ENCODE measurements at places on chromosomes 5 and 9. TPM values are rescaled to one million over a fixed set of nuclear protein-coding genes. Genes with fewer than 3 reads are reported as not detected.

The KLF4 gene
- 7.4 TPM for total RNA-seq

The KCNMB1 gene
- total RNA-seq = not detected

The ELOVL7 gene
- 6.3 TPM for total RNA-seq

The GRM6 gene
- total RNA-seq = not detected

The UNC5A gene
- 1.2 TPM for total RNA-seq

The ST8SIA4 gene
- 0.72 TPM for total RNA-seq

The SMAD5 gene
- 34.1 TPM for total RNA-seq

- peak; percentile 4 for DNase-seq
These were observed 15.4 kb downstream of the FAM174A start for GRCh38 chr5:100550531-100551051.

- no peak for DNase-seq
These were observed 616.3 kb upstream of the KLF4 start for GRCh38 chr9:108105885-108106284.

GRCh38 chr9:90802386-90802985, 867 bp downstream of the SYK start:
- no peak for DNase-seq

DNA sequence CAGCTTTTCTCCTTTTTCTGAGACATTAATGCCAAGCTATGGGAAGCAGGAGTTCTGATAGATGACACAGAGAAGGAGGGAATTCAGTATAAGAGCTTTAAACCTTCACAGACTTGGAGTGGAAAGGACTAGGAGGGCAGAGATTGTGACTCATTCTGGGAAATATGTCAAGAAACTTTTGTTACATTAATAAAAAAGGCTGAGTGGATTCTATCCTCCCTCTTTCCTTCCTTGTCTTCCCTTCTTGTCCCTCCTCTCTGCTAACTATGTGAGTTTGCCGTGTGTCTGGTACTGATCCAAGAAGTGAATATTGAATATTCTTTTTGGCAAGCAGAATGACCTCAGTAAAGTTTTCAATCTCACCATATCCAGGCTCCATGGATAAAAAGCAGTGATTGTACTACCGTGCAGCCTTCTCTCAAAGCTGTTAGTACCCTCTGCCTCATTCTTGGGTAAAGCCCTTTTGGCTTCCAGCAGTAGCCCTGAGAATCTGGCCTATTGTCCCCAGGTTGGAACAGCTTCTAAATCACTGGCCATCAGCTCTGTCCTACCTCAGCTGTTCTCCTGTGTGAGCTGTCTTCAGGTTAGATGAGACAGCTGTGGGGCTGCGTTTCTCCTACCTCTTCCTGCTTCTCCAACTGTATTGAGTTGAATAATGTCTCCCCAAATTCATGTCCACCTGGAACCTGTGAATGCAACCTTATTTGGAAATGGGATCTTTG, 73.9 kb downstream of the ATG10 start:
- no peak for DNase-seq

- DNase-seq = peak; percentile 41
These were observed 792.1 kb downstream of the BRINP1 start for GRCh38 chr9:118577121-118577520.

- no peak for DNase-seq
These were observed 242.8 kb downstream of the CDH18 start for GRCh38 chr5:19745247-19745646.

DNA sequence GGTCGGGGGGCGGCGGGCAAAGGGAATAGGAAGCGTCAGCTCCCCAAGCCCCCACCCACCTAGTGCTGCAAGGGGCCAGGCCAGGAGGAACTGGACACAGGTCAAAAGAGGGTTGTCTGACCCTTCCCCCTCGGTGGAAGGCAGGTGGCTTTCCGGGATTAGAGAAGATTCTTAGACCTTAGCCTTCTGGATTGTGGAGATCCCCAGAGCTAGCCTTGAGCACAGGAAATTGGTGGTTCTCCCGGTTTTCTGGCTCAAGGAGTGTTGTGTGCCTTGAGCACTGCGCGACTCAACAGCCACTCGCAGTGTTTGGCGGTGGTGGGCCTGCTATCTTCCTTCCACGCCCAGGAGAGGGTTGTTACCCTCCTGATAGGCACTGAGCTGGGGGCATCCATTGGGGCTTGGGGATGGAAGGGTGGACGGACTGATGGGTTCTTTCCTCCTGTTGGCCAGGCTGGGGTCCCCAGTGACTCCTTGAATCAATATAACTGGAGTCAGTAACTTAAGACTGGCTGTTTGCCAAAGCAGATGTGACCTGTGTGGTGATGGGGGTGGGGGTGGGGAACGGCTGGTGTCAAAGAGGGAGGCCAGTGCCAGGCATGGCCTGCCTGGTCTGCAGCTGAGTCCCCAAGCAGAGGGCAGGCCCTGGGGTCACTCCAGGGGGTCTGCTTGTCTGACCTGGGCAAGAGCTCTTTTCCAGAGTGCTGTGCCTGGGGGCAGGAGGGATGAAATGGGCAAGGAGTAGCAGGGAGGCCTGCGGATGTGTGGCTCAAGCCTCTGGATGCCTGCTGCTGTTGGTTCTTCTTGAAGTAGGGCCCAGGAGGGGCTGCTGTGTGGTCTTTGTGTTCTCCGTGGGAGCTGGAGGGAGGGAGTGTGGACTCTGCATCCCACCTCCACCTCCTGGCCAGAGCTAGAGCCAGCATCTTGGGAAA, 2.1 kb downstream of the FGF18 start:
- DNase-seq = no peak

- DNase-seq = no peak
These were observed 1.6 kb downstream of the GTF3C4 start for GRCh38 chr9:132671620-132672412.

DNA sequence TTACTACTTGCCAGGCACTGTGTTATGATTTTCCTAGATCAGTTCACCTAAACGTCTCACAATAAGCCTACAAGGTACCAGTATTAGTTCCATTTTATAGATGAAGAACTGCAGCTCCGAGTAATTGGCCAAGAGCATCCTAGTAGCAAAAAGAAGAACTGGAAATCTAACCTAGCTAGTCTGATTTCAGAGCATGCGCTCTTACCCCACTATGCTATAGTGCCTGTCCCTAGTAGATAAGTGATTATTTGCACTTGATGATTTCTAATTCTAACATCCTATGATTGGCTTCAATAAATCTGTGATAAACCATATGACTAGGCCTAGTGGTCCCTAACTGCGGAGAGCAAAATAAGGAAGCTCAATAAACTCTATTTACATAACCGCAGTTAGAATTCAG, 7.1 kb upstream of the PLAC8L1 start:
- no peak for DNase-seq

Measured in epithelial cell of proximal tubule (primary cell).